ENCODE measurements at places on chromosomes 11 and 22.

- no peak for DNase-seq
These were observed 1.2 kb downstream of the ACCS start for GRCh38 chr11:44067266-44067665.

GRCh38 chr11:19275496-19275895 is 34.8 kb upstream of the E2F8 start:
- DNase-seq = no peak

DNA sequence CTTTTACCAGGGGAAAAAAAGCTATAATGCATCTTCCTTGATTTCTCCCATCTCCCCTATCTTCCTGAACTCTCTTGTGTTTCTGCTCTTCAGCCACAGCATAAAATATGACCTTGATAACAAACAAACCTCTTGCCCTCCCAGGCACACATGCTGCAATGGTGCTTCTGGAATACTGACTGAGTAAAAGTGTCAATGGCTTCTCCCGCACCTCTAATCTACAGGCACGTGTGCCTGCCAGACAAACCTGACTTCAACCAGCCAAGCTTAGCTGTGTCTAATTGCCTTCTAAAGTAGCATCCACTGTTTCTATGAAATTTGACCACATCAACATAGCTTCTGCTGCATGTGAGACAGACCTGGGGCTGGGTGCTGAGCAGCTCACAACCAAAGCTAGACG is 12.7 kb downstream of the OPCML start:
- DNase-seq = no peak

DNA sequence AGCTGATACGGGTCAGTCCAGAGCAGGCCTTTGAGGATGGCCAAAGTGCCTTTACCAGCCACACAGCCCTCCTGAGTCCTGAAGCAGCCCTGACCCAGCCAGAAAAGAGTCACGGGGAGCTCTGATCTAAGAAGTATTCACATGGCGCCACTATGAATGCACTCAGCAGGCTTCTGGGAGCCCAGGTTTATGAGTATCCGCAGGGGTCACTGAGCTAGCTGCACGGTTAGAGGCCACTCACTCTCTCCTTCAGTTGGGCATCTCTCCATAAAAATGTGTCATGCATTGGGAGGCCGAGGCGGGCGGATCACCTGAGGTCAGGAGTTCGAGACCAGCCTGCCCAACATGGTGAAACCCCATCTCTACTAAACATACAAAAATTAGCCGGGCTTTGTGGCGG is 10.3 kb downstream of the KIAA1671 start:
- DNase-seq = no peak

- DNase-seq = no peak
These were observed 56.5 kb downstream of the NAT10 start for GRCh38 chr11:34161812-34162492.
